Stimulated activated CD4-positive, alpha-beta T cell treated with anti-CD3 and anti-CD28 coated beads, Interleukin-12 subunit alpha, Interleukin-12 subunit beta, amount 100 ng/mL, for 24 hours (primary cell): ENCODE measurements at places on chromosomes 4 and X.

- DNase-seq: no peak
Measured at GRCh38 chr4:153514688-153515426, 48.7 kb downstream of the TMEM131L start.

DNA sequence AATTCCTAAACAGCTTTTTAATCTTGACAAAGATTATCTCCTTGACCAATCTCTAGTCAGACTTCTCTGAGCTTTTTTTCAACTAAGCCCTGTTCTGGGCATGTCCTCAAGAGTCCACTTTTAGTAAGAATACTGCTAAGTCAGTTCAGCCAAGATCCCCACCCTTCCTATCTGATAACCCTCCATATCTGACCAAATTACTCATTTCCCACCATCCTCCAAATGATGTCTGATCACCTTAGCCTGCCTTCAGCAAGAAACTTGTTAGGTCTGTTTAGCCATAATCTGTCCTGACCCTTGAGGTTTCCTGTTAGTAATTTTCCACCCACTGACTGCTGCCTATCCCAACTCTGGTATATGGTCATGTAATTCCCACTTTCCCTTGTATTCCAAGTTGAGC is 65.2 kb downstream of the FAM13A start:
- no peak for DNase-seq

- DNase-seq: no peak
Measured at GRCh38 chr4:165470009-165470408, 91.2 kb downstream of the CPE start.

DNA sequence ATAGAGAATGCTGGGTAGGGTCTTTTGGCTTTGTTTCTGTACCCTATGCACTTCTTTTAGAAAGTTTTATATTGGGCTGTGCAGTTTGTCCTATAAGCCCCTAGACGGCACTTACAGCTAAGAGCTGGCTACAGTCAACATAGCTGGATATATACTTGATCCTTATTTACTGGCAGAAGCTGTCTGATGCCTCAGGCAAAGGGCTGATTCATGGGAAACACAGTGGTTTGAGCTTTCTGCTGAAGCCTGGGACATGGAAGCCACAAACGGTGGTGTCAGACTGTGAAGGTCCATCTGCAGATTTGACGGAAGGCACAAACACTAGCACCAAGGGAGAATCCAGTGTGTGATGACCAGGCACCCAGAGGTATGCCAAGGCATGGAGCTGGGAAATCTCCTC is 608.4 kb downstream of the ANKRD50 start:
- no peak for DNase-seq

DNA sequence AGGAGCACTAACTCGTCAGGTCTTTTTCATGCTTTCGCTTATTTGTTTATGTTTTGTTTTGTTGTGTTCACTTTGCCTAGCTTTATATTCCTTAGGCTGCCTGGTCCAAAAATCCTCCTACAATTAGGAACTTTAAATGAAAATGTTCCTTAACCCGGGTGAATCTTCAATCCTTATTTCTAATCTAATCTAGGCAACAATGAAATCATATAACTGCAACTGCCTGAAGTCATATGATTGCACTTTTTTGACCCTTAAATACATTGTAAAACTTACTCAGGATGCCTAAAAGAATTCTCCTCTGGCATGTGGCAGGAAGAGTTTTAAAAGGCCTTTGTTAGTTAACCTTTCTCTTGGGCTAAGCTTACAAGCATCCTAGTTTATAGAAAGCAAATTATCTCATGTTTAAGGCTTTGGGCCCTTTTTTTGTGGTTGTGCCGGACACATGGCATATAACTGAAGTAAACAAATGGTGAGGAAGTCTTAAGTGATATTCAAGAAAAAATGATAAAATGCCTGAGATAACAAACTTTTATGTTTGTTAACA is 279.4 kb downstream of the FAT4 start:
- DNase-seq: no peak

DNA sequence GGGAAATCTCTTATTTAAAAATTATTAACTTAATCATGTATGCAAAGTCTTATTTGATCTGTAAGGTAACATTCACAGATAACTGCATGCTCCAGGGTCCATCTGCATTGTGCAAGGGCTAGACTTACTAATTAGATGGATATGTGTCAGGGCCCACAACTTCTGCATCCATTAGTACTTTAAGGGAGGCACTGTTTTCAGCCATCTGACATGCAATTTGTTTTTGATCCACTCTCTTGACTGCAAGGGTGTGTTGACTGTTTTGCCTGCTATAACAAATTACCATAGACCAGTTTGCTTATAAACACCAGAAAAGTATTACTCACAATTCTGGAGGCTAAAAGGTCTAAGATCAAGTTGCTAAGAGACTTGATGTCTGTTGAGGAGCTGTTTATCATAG is 542.1 kb upstream of the HS3ST1 start:
- DNase-seq: no peak
